ENCODE measurements at places on chromosomes 6 and 20.

GRCh38 chr20:49684335-49684997 lies 29.2 kb downstream of the B4GALT5 start:
- DNase-seq = no peak

DNA sequence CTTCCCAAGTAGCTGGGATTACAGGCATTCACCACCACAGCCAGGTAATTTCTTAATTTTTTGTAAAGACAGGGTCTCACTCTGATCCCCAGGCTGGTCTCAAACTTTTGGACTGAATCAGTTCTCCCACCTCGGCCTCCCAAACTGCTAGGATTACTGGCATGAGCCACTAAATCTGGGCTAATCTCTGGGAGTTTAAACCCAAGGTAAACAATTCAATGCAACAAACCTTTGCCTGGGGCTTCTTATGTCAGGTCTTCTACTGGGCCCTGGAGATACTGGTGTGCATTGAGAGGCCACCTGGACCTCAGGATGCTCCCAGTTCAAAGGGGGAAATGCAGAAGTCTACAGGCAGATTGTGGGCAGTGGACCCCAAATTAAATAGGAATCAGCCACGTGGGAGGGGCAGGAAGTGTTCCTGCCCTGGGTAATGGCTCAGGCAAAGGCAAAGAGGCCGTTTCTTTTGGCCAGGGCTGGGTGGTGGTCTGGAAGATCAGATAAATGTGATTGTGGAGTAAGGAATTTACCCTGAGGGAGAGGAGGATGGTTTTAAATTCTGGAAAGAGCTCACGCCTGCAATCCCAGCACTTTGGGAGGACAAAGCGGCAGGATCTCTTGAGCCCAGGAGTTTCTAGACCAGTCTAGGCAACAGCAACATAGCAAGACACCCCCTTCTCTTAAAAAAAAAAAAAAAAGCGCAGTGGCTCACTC lies 1.3 kb upstream of the MYBL2 start:
- no peak for DNase-seq

DNA sequence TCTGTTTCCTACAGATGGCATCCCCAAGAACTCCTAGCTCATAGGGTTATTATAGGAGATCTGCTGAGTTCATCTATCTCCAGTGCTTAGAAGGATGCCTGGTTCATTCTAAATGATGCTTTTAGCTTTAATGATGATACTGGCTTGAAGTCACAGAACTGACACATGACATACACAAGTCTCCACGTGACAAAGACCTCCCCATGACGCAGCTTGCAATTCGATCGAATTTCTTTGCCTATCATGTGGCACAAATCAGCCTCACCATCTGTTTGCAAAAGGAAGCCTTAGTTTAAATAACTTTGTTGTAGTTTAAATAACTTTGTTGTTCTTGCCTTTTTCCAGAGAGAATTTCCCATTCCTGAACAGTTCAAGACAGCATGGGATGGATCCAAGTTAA lies 44.1 kb upstream of the FAM8A1 start:
- no peak for DNase-seq

- no peak for DNase-seq
Observed at GRCh38 chr20:47792021-47792618, 6.8 kb upstream of the SULF2 start.

GRCh38 chr20:6006603-6006949 lies 47.3 kb downstream of the LRRN4 start:
- DNase-seq = no peak

DNA sequence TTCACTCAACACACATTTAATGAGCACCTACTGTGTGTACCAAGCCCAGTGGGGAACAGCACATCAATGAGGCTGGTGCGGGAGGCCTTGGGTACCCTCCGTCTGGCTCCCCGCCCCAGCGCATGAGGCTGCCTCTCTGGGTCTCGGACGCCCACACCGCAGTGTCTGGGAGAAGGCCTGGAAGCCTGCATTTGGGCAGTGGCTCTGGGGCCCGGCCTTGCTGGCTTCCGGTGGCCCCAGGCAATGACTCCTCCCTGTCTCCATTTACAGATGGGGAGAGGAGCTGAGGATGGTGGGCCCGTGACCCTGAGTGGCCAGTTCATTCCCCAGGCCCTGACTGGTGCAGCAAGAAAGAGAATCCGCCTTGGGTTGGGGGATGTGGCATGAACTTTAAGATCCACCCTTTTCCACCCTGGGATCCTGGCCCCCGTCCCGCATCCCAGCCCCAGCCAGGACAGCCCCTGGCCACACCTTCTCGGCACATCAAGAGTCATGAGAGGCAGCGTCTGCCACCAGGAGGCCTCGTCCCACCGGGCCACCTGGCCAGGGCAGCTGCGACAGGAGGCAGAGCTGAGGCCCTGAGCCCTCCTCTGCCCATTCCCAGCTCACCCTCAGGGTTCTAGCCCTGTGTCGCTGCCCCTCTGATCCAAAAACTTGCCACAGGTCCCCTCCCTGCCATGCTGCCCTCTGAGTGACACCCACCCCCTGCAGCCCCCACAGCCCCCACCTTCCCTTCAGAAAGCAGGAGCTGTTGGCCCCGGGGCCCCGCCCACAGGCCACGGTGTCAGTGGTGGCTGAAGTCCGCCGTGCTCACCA lies 17.5 kb upstream of the MRGBP start:
- no peak for DNase-seq

- no peak for DNase-seq
Observed at GRCh38 chr20:25250508-25250907, 2.6 kb downstream of the PYGB start.

DNA sequence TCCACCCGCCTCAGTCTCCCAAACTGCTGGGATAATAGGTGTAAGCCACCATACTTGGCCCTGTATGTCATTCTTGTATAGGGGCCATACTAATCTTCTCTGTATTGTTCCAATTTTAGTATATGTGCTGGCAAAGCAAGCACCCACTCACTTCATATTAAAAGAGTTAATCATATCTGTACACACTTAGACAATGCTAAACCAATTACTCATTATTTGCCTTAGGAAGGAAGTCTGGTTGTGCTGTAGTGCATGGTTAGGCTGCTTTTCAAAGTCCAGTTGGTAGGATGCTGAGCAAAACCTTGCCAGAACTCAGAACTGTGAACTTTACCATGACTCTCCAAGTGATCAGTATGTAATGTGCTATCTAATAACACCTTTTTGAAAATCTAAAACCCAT lies 88.6 kb downstream of the LIN28B start:
- no peak for DNase-seq

DNA sequence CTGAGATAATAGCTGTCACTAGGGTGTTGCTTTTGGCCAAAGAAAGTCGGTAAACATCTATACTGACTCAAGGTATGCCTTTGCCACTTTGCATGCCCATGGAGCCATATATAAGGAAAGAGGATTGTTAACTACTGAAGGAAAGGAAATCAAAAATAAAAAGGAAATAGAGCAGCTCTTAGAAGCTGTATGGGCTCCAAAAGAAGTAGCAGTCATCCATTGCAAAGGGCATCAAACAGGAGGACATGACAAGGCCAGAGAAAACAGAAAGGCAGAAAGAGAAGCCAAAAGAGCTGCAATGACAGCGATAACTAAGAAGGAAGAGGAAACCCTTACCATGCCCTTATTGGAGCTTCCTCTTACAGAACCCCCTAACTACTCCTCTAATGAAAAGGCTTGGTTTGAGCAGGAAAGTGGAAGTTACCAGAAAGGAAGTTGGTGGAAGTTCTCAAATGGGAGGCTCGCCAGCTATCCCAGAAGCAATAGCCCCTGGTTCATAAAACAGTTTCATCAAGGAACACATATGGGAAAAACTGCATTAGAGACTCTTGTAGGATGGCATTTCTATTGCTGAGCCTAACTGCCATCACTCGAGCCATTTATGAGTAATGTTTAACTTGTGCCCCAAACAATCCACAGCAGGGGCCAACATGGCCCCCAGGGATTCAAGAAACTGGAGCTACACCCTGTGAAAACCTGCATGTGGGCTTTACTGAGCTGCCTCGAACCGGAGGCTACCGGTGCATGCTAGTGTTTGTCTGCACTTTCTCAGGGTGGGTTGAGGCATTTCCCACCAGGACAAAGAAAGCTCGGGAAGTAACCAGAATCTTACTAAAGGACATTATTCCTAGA lies 7.0 kb downstream of the IL22RA2 start:
- no peak for DNase-seq

DNA sequence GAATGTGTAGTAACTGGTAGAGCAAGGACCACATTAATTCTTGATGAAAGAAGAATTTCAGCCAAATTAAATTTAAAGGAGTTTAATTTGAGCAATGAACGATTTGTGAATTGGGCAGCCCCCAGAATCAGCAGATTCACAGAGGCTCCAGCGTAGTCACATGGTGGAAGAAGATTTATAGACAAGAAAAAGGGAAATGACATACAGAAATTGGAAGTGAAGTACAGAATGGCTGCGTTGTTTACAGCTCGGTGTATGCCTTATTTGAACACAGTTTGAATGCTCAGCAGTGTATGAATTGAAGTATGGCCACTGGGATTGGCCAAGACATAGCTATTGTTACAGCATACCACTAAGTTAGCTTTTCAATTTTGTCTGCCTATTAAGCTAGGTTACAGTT lies 173.6 kb upstream of the ARG1 start:
- DNase-seq = no peak

DNA sequence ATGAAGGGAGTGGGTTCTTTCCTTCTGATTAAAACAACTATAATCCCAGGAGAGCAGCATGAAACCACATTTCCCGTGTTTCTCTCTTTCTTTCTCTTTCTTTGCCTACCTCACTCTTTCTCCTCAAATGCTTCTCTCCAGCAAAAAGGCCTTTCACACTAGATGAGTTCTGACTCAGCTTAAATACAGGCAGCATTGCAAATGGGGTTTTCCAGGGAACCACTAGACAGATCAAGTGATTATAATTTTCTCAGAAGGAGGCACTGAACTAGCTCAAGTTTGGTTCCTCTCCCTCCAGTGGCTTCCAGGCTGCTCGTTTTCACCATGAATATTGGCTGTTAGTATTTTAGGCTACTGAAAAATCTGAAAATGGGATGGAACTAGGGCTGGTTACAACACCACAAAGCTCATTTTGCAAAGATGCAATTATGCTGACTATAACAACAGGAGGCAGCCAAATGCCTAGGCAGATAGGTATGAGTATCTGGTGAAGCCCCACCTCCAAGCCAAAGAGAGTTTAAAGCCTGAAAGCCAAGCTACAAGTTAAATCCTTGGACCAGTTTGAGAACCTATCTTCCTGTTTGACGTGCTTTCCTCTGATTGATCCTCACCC lies 260.0 kb downstream of the MMUT start:
- DNase-seq = no peak

GRCh38 chr20:41952166-41952565 lies 334.0 kb upstream of the CHD6 start:
- DNase-seq = no peak

GRCh38 chr6:51495096-51495495 lies 592.3 kb downstream of the PKHD1 start:
- no peak for DNase-seq

DNA sequence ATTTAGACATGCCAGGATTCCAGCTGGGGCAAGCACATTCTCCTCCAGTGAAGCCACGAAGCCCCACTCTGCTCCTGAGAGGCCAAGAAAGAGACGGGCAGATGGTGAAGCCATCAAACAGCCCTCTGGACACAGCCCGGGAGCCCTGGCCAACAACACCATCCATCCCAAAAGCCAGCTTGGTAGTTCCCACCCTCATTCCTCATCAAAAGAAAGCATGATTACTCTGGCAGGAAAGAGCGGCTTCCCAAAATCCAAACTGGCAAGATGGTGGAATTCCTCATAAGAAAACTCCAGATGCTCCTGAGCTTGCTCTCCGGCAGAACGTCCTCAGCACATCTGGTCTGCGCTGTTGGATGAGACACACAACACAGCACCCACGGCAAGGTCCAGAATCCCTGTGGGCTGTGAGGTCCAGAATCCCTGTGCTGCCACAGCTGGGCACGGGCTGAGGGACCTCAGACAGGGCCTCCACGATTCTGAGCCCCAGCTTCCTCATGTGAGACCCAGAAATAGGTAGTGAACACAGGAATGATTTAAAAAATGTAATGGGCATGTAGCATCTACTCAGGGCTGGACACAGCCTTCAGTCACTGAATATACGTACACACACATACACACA lies 52.6 kb downstream of the THBS2 start:
- no peak for DNase-seq

- DNase-seq = no peak
Observed at GRCh38 chr6:107641500-107641941, 151.6 kb downstream of the SOBP start.

- DNase-seq = no peak
Observed at GRCh38 chr20:46967646-46968045, 73.0 kb downstream of the EYA2 start.

GRCh38 chr6:44496665-44497369 lies 109.3 kb downstream of the CDC5L start:
- no peak for DNase-seq

GRCh38 chr20:60804240-60804917 lies 447.7 kb upstream of the CDH4 start:
- DNase-seq = no peak

- no peak for DNase-seq
Observed at GRCh38 chr6:15473741-15474161, 189.1 kb downstream of the DTNBP1 start.
